ENCODE measurements at places on chromosomes 7 and 10.

DNA sequence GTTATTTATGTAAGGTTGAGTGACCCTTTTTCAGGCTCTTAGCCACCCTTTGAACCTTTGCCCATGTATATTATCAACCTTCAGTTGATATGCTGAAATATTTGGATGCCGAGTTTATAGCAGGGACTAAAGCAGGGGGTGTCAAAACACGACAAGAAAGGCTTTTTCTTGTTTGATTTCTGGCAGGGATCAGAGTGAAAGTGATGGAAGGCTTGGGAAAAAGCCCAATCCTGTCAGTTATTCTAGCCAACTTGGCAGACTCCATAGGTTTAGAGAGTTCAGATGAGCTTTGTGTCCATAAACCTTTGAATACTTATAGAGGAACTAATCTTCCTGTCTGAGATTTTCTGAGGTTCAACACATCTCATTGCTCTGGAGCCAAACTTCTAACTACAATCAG, 47.5 kb downstream of the INHBA start:
- no peak for DNase-seq

DNA sequence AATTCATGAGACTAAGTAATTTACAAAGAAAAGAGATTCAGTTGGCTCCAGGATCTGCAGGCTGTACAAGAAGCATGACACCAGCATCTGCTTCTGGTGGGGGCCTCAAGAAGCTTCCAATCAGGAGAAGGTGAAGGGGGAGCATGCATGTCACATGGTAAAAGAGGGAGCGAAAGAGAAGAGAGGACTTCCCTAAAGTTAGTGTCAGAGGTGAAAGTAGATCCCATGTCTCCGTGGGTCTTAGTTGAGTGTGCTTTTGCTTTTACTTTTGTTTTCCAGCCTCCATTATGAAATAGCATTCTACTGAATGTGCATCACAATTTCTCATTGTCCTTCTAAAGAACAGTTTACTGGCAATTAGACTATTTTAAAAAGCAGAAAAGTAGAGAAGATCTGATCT, 213.6 kb upstream of the FZD1 start:
- no peak for DNase-seq

DNA sequence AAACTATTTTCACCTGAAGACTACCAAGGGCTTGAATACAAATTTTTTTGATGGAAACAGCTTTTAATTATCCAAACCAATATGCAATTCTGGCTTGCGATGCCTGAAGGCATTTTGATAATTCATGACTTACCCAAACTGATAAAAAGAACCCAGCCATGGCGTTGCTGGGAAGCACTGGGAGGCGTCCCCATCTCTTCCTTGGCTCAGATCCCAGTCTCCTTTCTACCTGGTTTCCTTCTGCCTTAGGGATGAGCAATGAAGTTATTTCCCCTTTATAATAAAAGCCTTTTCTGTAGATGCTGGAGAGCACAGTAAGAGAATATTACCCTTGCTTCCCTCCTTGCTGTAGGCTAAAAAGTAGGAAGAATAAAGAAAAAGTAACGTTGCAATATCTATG, 129.1 kb upstream of the ANK3 start:
- DNase-seq, result no peak

DNA sequence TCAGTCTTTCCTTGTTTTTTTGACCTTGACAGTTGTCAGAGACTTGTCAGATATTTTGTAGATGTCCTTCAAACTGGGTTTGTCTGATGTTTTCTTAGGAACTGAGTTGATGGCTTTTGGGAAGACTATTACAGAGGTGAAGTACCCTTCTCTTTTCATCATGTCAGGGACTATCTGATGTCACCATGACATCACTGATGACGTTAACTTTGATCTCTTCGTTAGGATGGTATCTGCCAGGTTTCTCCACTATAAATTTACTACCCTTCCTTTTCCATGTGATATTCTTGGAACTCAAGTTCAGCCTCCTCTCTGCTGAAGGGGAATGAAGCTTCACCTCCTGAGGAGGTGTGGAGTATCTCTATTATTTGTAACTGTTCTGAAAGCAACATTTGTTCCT, 78.5 kb downstream of the SUGCT start:
- DNase-seq, result no peak

- DNase-seq, result no peak
Measured at GRCh38 chr10:44689368-44689767, 221.8 kb upstream of the TMEM72 start.

DNA sequence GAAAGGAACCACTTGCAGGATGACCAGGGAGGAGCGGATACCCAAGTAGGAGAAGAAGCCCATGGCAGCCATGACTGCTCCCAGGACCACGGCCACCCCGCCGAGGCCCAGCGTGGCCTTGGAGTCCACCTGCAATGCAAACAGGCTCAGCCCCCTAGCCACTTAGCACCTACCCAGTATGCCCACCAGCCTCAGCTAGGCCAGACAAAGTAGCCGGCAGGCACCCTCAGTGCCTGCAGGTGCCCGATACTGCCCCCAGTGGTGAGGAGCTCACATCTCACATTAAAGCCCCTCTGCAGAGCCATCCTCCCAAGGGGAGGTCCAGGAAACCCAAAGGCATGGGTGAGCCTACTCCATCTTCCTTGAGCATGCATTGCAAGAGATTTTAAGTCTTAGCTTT, 6.6 kb downstream of the NPC1L1 start:
- DNase-seq, result no peak

DNA sequence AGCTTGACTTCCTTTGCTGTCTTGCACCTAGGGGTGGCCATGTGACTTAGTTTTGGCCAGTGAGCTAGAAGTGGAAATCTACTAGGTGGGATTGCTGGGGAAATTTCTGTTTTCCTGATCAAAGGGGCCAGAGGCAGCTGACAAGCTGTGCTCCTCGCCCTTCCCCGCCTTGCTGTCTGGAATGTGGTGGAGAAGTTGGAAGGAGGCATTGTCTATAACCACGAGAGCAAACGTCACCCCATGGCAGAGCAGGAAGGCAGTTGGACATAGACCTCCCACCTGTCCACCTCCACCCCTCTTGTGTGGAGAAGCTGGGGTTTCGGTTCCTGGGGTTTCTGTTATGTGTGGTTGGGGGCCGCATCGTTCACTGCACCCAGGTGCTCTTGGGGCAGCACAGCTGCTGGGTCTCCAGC, 7.3 kb downstream of the SFRP5 start:
- no peak for DNase-seq

- no peak for DNase-seq
Measured at GRCh38 chr10:127991543-127992255, 84.8 kb downstream of the PTPRE start.

GRCh38 chr7:50352282-50352681, 47.8 kb downstream of the IKZF1 start:
- no peak for DNase-seq

DNA sequence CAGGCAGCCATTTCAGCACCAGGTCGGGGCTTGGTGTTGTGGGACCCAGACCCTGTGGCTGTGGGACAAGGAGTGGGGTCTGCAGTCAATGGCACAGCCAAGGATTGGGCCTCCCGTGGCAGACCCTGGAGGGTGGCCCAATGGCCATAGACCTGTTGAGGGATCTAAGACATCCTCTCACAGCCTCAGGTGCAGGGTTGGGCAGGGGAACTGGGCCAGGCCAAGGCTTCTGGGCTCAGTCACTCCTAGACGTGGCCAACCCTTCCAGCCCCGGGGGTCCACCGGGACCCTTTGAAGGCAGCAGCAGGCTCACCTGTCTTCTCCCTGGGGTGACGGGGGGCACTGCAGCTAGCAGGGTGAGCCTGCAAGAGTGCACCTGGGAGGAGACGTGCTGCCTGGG, 45.7 kb upstream of the DPYSL4 start:
- DNase-seq, result no peak

DNA sequence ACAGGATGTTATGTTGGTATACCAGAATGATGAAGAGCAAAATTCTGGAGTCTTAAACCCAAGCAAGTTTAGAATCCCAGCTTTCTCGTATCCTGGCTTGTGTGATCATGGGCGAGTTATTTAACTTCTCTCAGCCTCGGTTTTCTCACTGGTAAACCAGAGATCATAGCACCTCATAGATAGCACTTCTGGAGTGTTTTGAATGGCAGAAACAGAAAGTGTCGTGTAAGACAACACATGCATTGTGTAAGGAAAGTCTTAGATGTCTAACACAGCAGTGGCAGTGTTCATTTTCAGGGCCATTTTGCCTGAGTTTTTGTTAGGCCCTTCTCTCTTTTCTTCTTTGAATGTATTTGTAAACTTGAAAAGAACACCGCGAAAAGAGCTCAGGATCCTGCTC, 465.1 kb downstream of the AUTS2 start:
- no peak for DNase-seq

- DNase-seq, result no peak
Measured at GRCh38 chr10:14066106-14066505, 264.6 kb downstream of the FRMD4A start.

- DNase-seq, result no peak
Measured at GRCh38 chr7:150988230-150989226, 2.3 kb upstream of the NOS3 start.

- no peak for DNase-seq
Measured at GRCh38 chr10:52469970-52470705, 156.1 kb downstream of the DKK1 start.

DNA sequence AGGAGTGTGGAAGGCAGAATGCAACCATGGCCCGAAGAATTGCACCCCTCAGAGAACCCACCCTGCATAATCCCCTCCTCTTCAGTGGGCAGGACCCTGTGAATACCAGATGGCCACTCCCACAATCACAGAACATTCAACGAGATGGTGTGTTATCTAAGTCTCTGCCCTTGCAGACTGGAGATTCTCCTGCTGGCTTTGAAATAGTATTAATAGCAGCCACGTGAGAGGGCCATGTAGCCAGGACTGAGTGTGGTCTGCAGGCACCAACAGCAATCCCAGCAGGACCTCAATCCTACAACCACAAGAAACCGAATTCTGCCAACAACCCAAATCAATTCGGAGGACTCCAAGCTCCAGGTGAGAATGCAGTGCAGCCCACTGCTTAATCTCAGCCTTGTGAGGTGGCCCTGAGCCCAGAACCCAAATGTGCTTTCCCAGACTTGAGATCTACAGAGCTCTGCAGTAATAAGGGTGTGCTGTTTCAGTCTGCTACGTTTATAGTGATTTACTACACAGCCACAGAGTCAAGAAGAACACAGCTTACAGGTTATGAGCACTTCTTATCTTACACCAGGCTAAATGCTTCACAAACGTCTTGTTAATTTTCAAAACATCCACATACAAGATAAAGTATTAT, 72.1 kb downstream of the VOPP1 start:
- no peak for DNase-seq

- no peak for DNase-seq
Measured at GRCh38 chr7:36615852-36616540, 108.3 kb downstream of the AOAH start.

DNA sequence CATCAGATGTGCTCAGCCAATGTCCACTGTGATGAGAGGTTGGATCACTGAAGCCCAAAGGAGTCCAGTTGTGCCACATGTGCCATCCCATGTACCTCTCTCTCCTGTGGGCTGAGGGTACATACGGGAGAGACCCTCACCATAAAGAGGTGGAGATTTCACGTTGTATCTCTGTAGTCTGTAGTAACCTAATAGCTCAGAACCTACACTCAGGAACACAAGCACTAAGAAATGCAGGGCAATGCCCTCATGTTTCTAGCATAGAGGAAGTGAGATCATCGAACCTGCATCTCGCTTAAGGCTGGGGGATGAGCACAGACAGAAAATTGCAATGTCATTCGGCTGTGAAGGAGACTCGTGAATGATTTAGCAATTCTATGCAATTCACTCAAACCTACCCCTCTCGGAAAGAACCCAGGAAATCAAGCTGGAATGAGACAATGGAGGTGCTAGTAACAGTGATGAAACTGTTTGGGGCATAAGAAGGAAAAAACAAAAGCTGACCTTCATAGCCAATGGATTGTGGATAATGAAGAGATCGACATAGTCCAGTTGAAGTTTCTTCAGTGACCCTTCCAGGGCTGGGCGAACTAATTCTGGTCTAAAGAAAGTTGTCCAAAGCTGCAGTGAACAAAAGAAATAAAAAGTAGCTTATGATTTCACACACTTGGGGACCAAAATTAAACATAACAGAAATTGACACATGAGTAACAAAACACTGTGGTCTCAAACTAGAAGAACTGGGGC, 80.3 kb upstream of the UCN3 start:
- DNase-seq, result no peak

DNA sequence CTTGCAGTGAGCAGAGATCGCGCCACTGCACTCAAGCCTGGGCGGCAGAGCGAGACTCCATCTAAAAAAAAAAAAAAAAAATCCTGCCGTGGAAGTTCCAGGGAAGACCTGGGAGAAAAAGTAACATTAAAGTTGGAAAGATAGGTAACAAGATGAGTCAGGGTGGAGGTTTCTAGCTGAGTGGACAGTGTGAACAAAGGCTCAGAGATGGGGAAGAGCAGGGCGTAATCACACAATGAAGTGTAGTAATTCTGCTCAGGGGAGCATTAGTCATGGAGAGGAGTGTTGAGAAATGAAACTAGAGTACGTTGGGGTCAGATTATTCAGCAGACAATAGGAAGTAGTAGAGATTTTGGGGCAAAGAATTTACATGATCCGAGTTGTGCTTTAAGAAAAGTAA, 21.6 kb upstream of the WASL start:
- peak; percentile 18 for DNase-seq

- no peak for DNase-seq
Measured at GRCh38 chr10:29446327-29446726, 157.5 kb downstream of the LYZL1 start.

DNA sequence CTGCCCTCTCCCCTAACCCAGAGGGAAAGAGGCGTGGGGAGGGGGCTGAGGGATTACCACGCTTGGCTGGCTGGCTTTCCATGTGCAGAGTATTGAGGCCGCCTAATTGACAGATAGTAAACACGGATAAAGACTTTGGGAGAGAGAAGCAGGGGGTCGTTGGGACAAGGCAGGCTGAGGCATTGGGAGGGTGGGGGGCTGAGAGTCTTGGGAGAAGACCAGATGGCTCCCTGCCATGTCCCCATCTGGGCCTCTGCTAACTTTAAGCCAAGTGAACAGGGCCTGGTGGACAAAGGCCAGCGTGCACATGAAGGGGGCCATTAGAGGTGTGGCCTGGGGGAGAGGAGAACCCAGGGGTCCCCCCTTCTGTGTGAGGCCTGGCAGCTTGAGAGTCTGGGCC, 55.4 kb upstream of the MXI1 start:
- DNase-seq, result no peak

GRCh38 chr10:113303544-113304146, 249.2 kb upstream of the HABP2 start:
- no peak for DNase-seq

DNA sequence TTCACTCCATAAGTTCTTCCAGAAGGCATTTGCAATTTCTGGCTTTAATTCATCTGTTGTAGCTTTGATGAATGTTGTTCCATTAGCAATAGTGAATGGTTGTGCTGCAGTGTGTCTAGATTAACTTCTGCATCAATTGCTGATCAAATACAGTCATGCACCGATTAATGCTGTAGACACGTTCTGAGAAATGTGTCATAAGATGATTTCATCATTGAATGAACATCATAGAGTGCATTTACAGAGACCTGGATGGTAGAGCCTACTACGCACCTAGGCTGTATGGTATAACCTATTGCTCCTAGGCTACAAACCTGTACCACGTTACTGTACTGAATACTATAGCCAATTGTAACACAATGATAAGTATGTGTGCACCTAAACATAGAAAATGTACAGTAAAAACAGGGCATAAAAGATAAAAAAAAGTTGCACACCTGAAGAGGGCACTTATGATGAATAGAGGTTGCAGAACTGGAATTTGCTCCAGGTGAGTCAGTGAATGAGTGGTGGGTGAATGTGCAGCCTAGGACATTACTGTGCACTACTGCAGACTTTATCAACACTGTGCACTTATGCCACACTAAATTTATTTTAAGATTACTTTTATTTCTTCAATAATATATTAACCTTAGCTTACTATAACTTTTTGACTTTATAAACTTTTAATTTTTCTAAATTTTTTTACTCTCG, 170.7 kb downstream of the HERPUD2 start:
- no peak for DNase-seq

GRCh38 chr10:122029499-122030199, 40.7 kb downstream of the TACC2 start:
- DNase-seq, result no peak
